Peyer's patch (tissue), 4 donors: ENCODE measurements at places on chromosomes 11 and 22.
A peak's percentile ranks its signal among the peaks of the same experiment; 100 is the strongest.

GRCh38 chr22:46039535-46039934 lies 62.6 kb upstream of the WNT7B start:
- DNase-seq, result no peak

GRCh38 chr11:41612415-41612814 lies 153.0 kb upstream of the LRRC4C start:
- no peak for DNase-seq

DNA sequence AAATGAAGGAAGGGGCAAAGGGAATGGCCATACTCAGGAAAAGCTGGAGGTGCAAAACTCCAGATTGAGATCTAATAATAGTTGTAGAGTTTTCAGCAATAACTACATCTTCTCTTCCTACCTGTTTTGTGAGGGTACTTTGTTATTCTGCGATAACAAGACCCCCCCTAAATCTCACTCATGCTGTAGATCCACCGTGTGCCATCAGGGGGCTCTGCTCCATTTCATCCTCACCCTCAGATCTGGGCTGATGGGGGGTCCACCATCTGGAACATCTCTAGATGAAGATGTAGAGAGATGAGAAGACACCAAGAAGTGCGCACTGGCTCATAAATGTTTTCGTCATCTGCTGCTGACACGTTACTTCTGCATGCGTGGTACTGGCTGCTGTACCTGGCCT lies 135.9 kb upstream of the KIRREL3 start:
- DNase-seq, result no peak

DNA sequence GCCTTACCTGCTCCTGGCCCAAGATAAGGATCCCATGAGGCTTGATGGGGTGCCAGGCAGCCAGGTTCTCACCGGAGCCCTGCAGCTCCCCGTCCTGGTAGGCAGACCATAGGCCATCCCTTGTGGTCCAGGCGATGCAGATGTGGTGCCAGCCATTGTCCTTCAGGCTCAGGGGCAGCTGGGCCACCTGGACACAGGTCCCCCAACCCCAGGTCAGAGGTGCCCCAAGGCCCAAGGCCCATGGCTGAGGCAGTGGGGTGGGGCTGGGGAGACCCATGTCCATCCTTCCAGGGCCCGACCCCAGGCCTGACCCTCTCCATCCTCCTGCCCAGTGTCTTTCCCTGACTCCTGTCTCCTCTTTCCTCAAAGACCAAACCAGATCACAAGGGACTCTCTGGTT lies 20.8 kb downstream of the NPTXR start:
- no peak for DNase-seq

DNA sequence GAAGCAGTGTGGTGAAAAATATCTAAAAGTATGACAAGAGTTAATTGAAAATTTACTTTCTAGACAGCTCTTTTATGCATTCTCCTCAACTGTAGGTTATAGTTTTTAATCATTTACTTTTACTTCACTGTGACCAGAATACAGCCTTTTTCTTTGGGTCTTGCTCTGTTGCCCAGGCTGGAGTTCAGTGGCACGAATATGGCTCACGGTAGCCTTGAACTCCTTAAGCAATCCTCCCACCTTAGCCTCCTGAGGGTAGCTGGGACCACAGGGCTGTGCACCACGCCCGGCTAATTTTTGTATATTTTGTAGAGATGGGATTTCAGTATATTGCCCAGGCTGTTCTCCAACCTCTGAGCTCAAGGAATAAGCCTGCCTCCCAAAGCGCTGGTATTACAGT lies 5.3 kb downstream of the SC5D start:
- no peak for DNase-seq

GRCh38 chr11:36352922-36353321 lies 56.8 kb downstream of the PRR5L start:
- DNase-seq, result no peak

- no peak for DNase-seq
Observed at GRCh38 chr11:11780858-11781257, 60.9 kb upstream of the USP47 start.

DNA sequence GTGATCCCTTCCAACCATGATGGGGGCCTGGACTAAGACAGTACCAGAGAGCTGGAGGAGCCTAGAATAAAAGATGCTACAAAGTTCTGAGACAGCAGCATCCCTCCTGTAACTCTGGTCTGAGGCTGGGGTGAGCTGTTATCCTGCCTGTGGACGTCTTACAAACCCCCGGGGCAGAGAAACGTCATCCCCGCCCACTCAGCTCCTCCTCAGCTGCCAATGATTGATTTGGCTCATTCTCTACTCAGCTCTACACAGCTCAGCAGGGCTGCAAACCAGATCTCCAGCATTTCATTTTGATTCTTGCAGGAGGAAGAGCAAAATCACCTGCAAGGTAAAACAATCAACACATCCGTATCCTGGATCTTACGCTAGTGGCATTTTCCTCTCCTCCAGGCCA lies 55.5 kb downstream of the CSNK2A3 start:
- DNase-seq, result no peak

- DNase-seq, result no peak
Observed at GRCh38 chr22:37965940-37966664, 12.6 kb downstream of the POLR2F start.

GRCh38 chr11:72668629-72669347 lies 5.4 kb downstream of the PDE2A start:
- no peak for DNase-seq

- no peak for DNase-seq
Observed at GRCh38 chr11:114284021-114284420, 12.2 kb upstream of the NNMT start.

GRCh38 chr11:42709216-42709615 lies 602.6 kb upstream of the API5 start:
- DNase-seq, result no peak

GRCh38 chr11:121909596-121909995 lies 206.4 kb downstream of the BLID start:
- no peak for DNase-seq

DNA sequence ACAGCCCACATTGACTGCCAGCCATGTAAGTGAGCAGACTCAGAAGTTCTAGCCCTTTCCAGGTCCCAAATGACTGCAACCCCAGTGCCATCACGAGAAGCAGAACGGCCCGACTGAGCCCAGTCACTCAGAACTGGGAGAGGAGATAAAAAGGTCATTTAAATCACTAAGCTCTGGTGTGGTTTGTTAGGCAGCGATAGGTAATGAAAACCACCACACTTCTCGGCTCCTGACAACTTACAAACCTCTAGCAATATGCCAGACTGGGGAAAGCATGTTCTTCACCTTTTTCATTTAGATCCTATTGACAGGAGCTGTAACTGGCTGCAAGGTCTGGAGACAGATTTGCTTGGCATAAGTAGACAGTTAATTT lies 6.7 kb downstream of the SLC15A3 start:
- no peak for DNase-seq

DNA sequence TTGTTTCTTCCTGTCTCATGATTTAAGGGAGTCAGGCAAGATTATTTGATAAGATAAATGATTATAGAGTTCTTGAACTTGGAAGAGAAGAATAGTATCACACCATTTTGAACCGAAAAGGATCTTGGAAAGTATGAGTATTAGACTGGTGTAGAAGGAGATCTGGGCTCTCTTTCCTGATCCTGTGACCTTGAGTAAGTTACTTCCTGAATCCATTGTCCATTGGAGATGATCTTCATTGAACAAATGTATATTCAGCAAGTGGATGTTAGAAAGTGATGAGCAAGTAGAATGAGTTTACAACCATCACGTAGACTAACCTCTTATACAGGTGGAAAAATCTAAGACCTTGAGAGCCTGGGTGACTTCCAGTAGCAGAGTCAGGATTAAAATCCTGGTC lies 2.0 kb downstream of the ACO2 start:
- no peak for DNase-seq

GRCh38 chr22:49066619-49067018 lies 761.1 kb downstream of the BRD1 start:
- no peak for DNase-seq

GRCh38 chr11:79342236-79342635 lies 98.6 kb downstream of the TENM4 start:
- DNase-seq, result no peak

- DNase-seq, result peak; percentile 34
Observed at GRCh38 chr22:35231585-35232084, 25.7 kb upstream of the HMGXB4 start.

GRCh38 chr22:40376149-40376548 lies 5.8 kb downstream of the SGSM3 start:
- DNase-seq, result peak; percentile 52

DNA sequence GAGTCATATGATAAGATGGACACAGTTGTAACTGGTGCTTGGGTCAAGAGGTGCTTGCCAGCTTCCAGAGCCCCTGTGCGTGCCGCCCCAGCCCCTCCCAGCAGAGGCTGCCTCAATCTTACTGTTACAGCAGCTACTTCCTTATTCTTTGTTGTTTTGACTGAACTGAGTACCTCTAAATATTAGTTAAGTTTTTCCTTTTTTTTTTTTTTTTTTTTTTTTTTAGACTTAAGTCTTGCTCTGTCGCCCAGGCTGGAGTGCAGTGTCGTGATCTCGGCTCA lies 8.8 kb downstream of the ZBED4 start:
- peak; percentile 40 for DNase-seq

GRCh38 chr11:133732109-133732674 lies 113.1 kb downstream of the SPATA19 start:
- DNase-seq, result no peak

- DNase-seq, result no peak
Observed at GRCh38 chr11:112306230-112306629, 45.6 kb upstream of the PLET1 start.

DNA sequence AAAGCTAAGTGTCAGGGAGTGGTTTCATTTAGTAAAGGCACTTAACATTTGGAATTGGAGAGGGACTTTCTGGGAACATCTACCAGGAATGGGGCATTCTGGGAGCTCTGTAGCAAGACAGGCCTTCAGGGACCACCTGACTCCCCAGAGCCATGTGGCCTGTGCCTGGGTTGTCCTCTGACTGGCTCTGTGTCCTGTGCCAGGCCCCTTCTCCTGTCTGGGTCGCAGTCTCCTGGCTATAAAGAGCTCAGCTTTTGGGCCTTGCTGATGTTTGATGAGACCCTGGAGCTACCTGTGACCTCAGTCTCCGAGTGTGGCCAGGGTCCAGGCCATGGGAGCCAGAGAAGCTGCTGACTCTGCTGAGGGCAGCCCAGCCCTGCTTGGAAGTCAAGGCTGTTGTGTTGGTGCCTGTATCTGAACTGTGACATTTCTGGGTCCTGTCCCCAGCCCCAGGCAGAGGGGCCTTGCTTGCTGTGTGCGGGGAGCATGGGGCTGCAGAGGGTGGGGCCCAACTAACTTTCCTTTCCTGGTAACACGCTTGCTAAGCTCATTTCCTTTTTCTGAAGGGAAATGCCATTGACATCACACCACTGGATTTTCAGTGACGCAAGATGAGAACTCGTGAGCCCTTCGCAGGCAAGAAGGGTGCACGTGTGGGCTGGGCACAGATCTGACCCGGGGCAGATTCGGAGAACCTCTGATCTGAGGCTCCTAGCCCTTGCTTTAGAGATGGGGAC lies 41.3 kb downstream of the LRRC32 start:
- DNase-seq, result peak; percentile 41

DNA sequence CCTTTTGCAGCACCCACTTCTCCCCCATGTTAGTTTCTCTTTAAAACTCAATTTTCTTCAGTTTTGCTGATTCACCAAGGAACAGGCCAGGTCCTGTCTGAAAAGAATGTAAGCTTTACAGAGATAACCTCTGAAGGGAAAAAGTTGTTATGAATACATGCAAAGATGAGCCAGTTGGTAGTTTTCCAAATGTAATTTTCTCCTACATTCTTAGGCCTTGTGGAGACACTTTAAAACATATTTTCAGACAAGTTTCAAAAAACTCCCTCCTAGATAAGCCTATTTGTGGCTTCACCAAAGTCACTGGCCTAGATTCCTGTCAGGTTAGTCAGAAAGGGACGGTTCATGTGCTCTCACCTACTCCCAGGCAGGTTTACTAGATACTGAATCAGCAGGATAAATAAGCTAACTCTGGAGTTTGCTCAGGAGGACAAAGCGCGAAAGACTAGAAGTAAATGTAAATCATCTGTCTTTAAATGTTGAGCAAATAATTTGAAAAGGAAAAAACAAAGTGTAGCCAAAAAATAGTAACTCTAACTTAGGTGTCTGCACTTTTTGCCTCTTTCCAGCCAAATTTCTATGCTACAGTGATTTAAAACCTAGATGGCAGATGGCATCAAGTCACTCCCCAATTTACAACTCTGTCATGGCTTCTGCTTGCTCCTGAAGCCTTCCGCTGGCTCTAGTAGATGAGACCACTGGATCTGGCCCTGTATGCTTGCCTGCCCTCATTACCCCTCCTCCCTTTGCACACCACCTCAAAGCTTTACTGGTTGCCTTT lies 4.9 kb upstream of the ATP6V1E1 start:
- DNase-seq, result no peak

- DNase-seq, result peak; percentile 66
Observed at GRCh38 chr11:117816846-117817367, 7.6 kb downstream of the FXYD2 start.

GRCh38 chr22:27820896-27821866 lies 19.6 kb upstream of the MN1 start:
- no peak for DNase-seq

DNA sequence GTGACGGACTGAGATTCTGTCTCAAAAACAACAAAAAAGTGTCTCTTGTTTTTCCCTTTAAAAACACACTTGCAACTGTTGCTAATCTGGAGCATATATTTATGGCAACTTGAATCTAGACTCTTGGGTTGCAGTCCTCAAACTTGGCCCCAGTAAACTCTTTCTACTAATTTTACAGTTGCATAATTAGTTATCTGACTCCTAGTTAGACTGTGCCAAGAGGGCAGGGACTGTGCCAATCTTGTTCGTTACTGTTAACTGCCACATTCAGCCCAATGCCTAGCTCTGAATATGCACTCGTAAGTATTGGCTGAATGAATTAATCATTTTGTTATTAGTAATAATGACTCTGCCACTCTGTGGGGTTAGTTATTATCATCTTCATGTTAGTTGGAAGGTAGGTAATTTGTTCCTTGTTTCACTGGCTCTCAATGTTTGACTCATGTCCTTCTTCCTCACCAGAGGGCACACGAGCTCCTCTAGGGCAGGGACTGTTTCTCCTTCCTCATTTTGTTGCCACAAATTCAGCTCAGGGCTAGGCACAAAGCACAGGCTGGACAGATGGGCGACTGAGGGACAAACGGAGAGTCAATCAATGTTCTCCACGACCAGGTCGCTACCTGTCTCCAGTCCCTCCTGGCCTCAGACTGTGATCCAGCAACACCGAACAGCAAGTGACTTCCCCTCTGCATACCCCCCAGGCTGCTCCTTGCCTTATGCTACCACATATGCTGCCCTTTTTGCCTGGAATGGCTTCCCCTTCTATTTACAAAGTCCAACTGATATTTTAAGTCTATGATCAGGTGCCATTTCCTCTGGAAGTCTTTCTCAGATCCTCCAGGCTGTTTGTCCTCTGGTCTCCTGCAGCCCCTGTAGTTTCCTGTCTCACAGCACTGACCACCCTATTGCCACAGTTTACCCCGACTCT lies 9.0 kb downstream of the CLPB start:
- no peak for DNase-seq

DNA sequence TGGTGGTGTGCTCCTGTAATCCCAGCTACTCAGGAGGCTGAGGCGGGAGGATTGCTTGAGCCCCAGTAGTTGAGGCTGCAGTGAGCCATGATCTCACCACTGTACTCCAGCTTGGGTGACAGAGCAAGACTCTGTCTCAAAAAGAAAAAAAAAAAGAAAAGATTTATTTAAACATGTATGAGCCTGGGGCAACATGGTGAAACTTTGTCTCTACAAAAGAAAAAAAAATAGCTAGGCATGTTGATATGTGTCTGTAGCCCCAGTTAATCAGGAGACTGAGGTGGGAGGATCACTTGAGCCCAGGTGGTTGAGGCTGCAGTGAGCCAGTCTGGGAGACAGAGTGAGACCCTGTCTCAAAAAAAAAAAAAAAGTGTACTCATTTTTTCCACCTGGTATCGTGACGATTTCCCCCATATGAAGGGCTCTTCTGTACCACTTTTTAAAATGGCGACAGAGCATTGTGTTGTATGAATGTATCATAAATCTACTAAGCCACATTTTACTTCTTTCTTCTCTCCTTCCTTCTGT lies 16.4 kb upstream of the KCTD14 start:
- DNase-seq, result no peak
